Brain pericyte (primary cell): ENCODE measurements at places on chromosomes 3 and 15.

DNA sequence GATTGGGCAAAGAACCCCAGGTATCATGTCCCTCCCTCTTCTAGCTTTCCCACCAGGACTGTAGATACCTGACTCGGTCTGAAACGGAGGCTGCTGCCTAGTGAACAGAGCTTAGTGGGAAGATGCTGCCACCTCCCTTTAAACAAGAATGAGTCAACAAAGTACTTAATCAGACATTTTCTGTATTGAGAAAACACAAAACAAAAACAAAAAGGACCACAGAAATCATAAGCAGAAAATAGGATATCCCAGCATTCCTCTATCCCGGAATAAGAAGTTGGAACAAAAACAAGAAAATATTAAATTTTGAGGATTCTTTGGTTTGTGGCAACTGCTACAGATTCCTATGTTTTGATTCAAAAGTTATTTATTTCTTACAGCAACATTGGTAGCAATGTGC is 51.7 kb upstream of the COL8A1 start:
- DNase-seq: no peak

GRCh38 chr3:177837951-177838655 is 640.8 kb upstream of the TBL1XR1 start:
- DNase-seq: no peak

- DNase-seq: no peak
These were observed 69.8 kb downstream of the CPN2 start for GRCh38 chr3:194281306-194281705.

DNA sequence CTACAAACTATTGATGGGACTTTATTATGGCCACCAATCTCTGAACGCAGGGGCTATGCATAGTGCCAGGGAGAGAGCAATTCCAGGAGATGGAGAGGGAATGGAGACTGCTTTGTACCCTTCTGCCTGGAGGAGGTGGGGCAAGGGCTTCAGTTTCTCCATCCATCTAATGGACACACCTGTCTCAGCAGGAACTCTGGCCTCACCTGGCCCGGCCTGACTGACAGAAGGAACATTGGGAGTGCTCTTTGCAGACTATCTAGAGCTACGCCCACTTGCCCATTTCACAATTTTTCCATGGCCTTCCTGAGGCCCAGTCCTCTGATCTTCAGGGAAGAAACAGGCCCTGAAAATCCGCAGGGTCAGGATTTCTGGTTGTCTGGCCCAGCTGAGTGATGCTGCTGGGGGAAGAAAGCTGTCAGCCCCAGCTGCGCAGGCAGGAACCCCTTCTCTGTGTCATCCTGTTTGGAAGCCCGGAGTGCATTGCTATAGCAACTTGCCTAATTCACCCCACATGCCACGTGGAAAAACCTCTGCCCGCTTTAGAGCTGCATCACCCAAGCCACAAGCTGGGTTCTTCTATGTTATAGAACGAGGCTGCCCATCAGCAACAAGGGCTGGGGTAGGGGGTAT is 6.4 kb downstream of the ITGA11 start:
- DNase-seq: no peak

DNA sequence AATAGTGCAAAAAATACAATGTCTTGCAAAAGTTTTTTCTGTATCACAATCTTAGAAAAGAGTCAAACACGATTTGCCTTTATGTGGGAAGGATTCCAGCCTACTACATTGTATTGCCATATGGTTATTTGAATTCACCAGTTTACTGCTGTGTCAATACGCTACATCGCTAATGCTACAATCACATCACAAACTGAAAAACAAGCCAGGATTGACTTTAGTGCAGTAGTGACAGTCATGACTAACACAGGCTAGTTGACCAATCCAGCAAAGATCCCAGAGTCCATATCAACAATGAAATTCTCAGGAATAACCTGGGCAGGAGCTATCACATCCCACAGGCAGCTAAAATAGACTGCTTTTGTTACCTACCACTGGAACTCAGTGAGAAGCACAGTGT is 67.0 kb downstream of the IL12A start:
- no peak for DNase-seq

- DNase-seq: no peak
These were observed 1.1 kb upstream of the DENND4A start for GRCh38 chr15:65792988-65793817.
